ENCODE measurements at places on chromosomes 1 and 21.

DNA sequence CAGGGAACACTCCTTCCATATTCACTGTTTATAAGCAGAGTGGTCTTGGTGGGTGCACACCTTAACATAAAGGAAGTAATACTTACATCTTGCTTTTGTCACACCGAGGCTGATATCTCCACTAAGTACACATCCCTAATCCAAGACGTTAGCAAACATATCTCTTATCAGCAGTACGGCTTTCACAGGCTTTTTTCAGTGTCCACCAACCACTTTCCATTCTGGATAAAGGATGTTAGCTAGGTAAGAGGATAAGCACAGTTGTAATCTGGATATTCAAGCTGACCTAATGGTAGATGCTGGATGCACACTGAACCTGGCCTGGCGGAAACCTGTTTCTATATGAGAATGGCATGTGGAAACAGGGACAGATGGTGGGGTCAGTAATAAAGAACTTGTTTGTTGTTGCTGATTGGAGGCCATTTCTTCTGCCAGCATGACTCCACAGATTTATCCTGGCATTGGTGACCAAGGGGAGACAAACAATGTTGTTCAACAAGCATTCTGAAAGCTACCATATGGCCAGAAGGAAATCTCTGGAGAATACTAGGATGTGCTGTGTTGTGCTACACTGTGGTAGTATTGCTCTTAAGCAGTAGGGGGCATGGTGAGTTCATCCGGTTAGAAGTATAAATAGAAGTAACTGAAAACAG is 416.4 kb downstream of the PTBP2 start:
- peak; percentile 46 for DNase-seq

DNA sequence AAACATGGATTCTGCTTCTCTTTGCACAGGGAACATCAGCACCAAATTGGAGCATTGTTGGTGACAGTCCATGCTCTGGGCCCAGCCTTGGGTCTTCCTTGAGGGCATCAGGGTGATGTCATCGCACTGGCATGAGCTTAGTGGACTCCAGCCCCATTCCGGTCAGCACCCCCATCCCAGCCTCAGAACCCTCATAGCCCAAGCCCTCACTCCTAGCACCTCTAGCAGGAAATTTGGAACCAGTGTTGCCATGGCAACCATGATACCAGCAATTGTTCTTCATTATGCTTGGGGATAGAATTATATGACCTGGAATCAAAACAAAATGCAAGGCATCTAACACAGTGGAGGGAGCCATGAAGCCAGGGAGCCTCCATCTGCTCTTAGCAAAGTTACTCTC is 83.1 kb downstream of the VWA5B1 start:
- no peak for DNase-seq

- no peak for DNase-seq
Observed at GRCh38 chr1:4375812-4376211, 278.6 kb upstream of the AJAP1 start.

- DNase-seq, result no peak
Observed at GRCh38 chr21:37587635-37588177, 221.1 kb downstream of the DYRK1A start.

DNA sequence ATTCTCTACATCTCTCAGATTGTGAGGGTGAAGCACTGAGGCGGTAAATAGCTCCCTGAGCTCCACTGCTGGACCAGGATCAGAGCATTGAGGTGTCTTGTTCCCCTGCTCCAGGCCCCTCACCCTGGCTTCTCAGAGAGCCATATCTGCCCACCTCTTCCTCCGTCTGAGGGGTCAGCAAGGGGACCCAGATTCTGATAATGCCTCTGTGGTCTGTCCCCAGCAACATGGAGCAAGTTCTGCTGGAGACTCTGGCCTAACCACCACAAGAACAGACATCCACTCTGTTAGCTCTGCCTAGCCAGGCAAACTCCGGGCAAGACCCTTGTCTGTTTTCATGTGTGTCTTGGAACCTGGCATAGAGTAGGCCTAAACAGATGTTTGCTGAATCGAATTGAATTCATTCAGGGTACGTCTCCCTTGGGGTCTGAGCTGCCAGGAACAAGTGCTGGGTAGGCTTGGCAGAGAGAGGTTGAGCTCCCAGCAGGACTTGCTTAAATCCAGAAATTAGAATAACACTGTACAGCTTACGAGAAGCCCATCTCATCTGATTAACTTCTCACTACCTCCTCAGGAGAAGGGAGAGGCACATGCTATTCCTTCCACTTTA is 2.3 kb downstream of the TRAF5 start:
- DNase-seq, result no peak

DNA sequence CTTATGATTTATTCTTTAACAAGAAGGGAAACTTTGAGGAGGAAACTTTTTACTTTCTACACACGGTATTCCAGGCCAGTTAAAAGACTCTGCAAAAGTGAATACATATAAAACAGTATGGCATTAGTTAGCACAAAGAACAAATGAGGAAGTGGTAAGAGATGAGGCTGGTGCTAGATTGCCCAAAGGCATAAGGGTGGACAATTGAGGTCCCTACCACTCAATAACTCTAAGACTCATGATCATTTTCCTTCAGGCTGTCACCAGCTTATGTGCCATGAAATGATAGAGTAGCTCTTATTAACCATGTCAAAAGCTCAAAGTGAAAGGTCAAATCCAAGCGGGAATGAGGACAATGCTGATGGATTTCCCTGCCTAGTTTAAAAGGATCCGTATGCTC is 124.5 kb downstream of the TBX15 start:
- no peak for DNase-seq

GRCh38 chr21:33268393-33268736 is 2.2 kb downstream of the IL10RB start:
- no peak for DNase-seq

- no peak for DNase-seq
Observed at GRCh38 chr21:36661511-36662309, 37.2 kb upstream of the SIM2 start.

DNA sequence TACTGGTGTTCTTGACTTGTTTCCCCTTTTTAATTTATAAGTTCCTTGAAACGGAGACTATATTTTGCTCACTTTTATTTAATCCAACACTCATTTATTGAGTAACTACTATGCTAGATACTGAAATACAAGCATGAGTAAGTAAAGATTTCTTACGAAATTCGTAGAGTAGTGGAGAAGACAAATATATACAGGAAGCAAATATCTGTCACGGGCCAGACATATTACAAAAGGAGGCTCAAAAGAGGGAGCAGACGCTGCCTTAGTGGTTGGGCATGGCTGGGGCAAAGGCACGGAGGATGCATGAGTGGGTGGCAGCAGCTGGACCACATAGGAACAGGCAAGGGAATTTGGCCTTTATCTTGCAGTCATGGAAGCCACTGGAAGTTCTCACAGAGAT is 6.8 kb downstream of the NCF2 start:
- DNase-seq, result no peak

GRCh38 chr1:180183426-180183825 is 28.8 kb downstream of the QSOX1 start:
- no peak for DNase-seq

- DNase-seq, result no peak
Observed at GRCh38 chr1:31579374-31579773, 3.1 kb downstream of the TINAGL1 start.

DNA sequence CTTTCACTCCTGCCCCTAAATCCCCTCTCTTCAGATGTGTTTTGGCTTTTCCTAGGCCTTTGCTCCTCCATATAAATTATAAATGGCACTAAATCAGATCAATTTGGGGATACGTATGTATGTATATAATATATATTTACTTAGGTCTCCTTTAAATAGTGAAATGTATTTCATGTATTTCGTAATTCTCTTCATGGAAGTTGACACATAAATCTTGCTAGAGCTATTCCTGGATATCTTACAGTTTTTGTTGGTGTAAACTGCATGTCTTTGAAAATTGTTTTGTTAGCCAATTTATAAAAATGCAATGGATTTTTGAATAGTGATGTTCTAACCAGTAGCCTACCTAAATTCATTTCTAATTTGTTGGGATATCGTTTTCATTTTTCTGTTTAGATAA is 9.0 kb downstream of the RPF1 start:
- no peak for DNase-seq

GRCh38 chr1:152444045-152444444 is 30.0 kb upstream of the CRNN start:
- no peak for DNase-seq

DNA sequence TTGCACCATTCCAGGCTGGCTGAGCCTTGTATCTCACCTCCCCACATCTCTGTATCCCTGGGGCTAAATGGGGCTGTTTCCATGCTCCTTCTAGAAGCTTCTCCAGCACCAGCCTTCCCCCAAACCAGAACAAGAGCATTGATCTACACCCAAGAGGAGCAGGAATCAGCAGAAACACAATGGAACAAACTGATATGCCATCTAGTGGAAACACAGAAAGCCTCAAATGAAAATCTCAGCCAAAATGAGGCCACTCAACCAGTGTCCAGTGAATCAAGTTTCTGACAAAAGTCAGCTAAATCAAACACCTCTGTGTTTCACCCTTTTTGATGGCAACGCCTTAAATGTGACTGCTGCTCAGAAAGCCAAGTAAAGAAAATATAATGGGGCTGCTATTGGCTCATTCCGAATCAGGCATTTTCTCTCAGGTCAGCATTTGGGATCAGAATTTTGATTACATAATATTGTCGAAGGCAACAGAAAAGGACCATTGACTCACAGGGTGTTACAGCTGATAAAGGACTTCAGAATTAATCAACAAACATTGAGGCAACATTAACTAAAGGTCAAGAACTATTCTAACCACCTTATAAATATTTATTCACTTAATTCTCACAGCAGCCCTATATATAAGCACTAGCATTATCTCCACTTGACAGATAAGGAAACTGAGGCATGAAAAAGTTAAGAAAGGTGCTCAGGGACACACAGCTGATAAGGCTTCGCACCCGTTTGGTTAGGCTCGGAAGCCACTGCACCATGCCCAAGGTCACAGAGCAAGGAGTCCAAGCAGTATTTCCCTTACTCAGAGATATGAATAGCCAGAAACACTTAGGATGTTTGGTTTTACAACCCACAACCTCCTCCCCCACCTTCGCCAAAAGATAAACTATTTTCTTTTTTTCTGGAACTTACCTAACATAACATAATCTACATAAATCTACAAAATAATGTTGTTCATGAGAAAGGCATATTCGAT is 85.8 kb upstream of the KCNJ15 start:
- no peak for DNase-seq

DNA sequence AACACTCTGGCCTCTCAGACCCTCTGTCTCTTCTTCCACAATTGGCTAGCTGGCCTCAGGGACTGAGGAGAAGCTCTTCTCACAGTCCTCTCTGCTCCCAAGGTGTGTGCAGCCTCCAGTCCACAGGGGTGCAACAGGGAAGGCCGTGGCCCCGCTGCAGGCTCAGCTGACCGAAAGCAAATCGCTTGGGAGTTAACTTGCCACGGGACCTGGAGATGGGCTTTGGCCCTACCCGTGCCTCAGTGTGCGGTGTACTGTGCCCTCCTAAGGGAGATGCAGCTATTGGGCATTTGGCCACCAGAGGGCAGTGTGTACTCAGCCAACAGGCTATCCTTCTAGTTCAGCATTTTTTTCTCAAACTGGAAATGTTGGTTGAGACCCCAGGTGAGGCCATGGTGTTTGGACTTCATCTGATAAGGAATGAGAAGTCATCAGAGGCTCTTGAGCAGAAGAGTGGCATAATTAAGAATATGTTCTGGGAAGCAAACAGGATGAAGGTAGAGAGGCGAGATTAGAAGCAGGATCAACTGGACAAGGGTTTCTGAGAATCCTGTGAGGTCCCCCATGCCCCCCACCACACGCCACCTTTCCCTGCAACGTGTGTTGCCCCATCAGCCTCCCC is 42.5 kb upstream of the TMEM125 start:
- no peak for DNase-seq

GRCh38 chr21:34008618-34009017 is 64.8 kb upstream of the MRPS6 start:
- no peak for DNase-seq

GRCh38 chr1:198678901-198679329 is 40.1 kb downstream of the PTPRC start:
- DNase-seq, result no peak

- DNase-seq, result no peak
Observed at GRCh38 chr1:95027046-95027445, 45.7 kb downstream of the ALG14 start.

- no peak for DNase-seq
Observed at GRCh38 chr1:161702250-161702649, 4.8 kb upstream of the FCRLA start.

GRCh38 chr1:211479624-211480023 is 12.3 kb downstream of the RD3 start:
- DNase-seq, result no peak

GRCh38 chr1:3419415-3420204 is 34.9 kb upstream of the ARHGEF16 start:
- DNase-seq, result no peak

DNA sequence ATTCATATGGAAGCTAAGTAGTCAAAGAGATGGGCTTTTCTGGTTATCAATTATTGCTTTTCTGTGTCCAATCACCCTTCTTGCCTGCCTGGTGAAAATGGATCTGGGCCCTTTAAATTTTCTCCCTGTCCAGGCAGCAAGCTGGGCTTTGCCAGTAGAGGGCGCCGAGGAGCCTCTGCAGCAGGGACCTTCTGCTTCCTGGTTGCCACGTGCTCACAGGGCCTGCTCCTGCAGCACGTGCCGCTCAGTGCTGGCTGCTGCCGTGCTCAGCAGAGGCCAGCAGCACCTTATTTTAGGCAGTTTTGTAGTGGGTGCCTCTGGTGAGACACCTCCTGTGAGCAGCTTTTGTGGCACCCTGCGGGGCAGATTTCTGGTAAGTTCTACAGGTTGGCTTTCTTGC is 4.0 kb downstream of the ACTL8 start:
- no peak for DNase-seq

- DNase-seq, result no peak
Observed at GRCh38 chr1:6831366-6831765, 46.1 kb downstream of the CAMTA1 start.

DNA sequence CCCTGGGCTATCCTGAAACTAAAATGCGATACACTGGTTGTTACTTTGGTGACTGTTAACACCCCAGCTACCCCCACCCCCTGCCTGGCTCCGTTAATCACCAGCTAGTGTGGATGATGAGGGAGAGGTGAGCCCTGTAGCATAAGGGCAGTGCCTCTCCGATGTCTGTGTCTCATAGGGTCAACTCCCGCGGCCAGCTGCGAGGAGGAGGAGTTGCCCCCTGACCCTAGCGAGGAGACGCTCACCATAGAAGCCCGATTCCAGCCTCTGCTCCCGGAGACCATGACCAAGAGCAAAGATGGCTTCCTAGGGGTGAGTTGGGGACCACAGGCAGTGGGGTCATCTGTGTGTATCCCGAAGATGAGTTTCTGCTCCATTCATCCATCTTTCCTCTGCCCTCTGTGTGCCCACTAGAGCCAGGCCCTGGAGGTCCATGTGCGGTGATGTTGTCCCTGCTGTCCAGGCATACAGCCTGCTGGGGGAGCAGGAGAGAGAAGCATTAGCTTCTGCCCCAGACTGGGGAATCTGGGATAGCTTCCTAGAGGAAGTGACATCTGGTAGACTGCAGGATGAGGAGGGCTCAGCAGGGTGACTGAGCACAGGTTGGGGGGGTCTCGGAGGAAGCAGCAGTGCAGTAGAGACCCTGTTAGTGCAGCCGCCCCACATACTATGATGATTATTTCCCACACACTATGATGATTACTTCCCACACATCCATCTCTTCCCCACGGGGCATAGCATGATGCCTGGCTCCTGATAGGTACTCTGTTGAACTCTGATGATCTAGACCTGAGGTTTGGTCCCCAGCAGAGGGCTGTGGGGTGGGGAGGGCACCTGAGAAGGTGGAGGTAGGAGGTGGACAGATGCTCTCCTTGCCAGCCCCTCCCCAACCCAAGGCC is 5.2 kb downstream of the SELENON start:
- DNase-seq, result no peak

GRCh38 chr1:201850053-201850397 is 21.1 kb downstream of the IPO9 start:
- DNase-seq, result peak; percentile 49

- no peak for DNase-seq
Observed at GRCh38 chr21:25838809-25839208, 104.0 kb downstream of the GABPA start.
